Ovary (tissue), 10 donors: ENCODE measurements at places on chromosomes 6 and 20. TPM values are rescaled to one million over a fixed set of nuclear protein-coding genes. Genes with fewer than 3 reads are reported as not detected.

GRCh38 chr6:43951063-43951755 is 176.0 kb downstream of the MRPL14 start:
- DNase-seq, result no peak

The ACOT8 gene
- total RNA-seq, result 26.7 TPM

DNA sequence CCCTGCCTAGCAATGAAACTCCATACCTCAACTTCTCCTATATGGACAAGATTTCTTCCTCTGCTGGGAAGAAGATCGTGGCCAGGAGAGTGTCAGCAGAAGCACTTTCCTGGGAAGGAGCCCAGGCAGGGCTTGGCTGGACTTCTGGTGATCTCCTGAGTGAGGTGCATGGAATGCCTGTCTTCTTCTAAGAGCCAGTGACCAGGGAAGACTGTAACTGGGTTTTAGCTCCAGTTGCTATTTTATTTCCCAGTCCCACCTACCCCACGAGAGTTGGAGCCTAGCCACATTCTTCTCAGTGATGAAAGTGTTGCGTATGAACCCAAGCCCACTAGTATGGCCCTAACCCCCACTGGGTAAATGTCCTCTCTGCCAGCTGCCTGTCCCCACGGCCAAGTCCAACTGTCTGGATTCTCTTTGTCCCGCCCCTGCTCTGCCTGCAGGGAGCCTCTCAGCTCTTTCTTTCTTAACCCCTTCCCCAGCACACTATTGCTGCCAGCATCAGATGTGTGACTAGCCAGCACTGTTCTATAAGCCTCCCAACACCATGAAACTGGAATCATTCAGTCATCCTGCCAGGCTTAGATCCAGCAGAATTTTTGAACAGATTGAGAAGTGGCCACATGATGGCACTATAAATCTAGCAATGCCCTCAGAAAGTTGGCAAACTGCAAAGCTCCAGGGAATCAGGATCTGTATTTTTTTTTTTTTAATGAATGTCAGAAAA is 69.8 kb upstream of the FAM184A start:
- no peak for DNase-seq

The FAM83B gene
- 0.46 TPM for total RNA-seq

GRCh38 chr6:127518710-127519468 is at the start of gene MTCL3:
Gene MTCL3 (minus strand): TSS chr6:127519335.
- no peak for DNase-seq

The LGSN gene
- 0.08 TPM for total RNA-seq

DNA sequence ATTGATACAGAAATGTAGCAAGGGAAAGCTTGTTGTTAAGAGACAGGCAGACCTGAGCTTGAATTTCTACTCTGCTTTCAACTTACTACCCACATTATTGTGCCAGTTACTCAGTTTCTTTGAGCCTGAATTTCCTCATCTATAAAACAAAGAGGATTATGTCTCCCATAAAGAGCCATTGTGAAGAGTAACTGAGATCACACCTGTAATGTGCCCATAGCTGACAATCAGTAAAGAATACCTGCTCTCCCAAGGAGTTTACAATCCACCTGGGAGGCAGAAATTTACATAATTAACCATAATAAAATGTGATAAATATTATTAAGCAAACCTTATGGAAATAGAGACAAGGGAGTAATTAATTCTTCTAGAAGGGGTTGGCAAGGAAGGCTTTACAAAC is 204.9 kb downstream of the EPM2A start:
- no peak for DNase-seq

The LRP11 gene
- total RNA-seq, result 48.2 TPM

GRCh38 chr6:20350215-20350614 is 51.5 kb upstream of the E2F3 start:
- no peak for DNase-seq

- no peak for DNase-seq
Observed at GRCh38 chr6:123028263-123028662, 32.2 kb downstream of the CLVS2 start.

- DNase-seq, result no peak
Observed at GRCh38 chr6:31489086-31489485, 8.9 kb upstream of the MICB start.

The ERVFRD-1 gene
- not detected for total RNA-seq

DNA sequence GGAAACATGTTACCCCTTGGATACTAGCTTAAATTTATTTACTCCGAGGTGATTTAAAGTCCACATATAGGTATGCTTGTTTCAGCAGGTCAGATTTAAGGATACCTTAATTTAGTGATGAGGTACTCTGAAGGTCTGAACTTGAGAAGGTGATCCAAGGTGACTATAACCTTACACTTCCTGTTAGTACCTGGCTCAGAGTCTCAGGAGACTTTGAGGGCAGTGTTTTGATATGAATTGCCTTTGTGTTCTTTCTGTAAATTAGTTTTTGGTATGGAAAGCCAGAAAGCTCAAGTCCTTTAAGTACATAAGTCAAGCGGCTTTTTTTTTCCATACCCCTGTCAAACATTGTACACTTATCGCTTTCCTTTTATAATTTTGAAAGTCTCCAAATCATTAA is 489.0 kb downstream of the CDKAL1 start:
- no peak for DNase-seq

- no peak for DNase-seq
Observed at GRCh38 chr6:54236984-54237383, 71.3 kb upstream of the TINAG start.

GRCh38 chr6:16168121-16168520 is 39.2 kb downstream of the MYLIP start:
- no peak for DNase-seq

The RNASET2 gene
- total RNA-seq, result 56.0 TPM

- no peak for DNase-seq
Observed at GRCh38 chr20:36808317-36809257, 35.0 kb upstream of the DSN1 start.

The EPB41L1 gene
- 43.6 TPM for total RNA-seq

- DNase-seq, result no peak
Observed at GRCh38 chr6:112038268-112038667, 15.6 kb upstream of the CCN6 start.

DNA sequence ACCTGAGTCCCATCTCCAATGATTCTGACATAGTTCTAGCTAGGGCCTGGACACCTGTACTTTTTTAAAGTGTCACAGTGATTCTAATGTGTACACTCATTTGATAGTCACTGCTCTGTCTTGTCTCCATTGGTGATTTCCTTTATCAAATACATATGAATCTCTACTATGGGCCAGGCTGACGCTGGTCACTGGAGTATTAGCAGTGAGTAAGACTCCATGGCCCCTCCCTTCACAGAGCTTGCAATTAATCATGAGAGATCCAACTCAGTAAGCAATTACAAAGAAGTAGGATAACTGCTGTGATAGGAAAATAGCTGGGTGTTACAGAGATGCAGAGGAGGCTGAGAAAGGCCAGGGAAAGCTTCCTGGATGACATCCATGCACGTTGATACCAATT is 19.3 kb upstream of the SASH1 start:
- DNase-seq, result no peak

- no peak for DNase-seq
Observed at GRCh38 chr6:138498629-138499302, 528 bp downstream of the NHSL1 start.

The GMDS gene
- 11.0 TPM for total RNA-seq

The SLC22A16 gene
- not detected for total RNA-seq

- no peak for DNase-seq
Observed at GRCh38 chr6:2230659-2231277, 14.6 kb downstream of the GMDS start.

The GLP1R gene
- not detected for total RNA-seq

DNA sequence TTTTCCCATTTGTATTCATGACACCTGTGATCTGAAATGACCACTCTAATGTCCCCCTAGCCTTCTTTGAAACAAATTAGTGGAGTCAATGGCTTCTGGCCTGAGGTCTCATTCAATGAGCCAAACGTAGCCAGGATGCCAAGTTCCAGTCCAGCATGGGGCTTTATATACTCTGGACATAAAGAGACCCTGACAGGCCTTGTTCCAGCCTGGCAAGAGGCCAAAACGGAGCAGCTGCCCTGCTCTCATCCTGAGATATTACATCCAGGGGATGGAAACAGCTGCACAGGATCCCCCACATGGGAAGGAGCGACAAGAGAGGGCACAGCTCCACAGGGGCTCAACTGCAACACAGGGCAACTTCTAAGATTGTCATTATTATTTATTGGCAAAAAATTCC is 437.8 kb downstream of the CDH26 start:
- no peak for DNase-seq

DNA sequence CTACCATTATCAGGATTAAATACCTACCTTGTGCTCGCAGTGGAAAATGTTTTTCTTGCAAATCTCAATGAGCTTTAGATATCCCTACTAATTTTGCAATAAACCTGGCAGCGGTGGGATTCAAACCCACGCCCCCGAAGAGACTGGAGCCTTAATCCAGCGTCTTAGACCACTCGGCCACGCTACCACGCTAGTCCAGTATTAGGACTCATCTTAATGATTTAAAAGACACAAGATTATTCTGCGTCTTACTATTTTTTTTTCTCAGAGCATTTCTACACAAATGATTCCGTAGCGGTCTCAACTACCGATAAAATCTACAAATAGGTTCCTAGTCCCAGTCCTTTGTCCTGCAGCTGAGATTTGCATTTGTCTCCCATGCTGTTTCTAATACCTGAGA is 35.2 kb upstream of the ZSCAN23 start:
- DNase-seq, result no peak

GRCh38 chr6:157904999-157905398 is 76.7 kb upstream of the SYNJ2 start:
- DNase-seq, result no peak

DNA sequence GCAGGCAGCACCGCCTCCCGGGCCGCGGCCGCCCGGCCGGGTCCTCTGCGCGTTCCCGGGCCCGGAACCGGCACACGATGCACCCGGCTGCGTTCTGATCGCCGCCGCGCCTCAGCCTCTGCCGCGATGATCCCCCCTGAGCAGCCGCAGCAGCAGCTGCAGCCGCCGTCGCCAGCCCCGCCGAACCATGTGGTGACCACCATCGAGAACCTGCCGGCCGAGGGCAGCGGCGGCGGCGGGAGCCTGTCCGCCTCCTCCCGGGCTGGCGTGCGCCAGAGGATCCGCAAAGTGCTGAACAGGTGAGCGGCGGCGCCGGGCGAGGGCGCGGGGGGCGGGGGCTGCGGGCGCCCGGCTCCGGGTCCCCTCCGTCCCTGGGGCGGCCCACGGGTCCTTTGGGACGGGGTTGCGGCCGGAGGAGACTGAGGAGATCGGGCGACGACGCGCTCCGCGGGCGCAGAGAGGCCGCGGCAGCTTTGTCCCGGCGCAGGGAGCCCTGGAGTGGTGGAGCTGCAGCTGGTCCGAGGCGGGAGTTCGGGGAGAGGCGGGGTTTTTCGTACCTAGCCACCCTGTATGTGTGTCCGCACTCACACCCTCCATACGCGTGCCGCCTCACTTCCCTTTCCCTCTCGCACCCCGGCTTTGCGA is 659 bp downstream of the SLC35F1 start:
- DNase-seq, result peak; percentile 9

The MKKS gene
- total RNA-seq, result 15.9 TPM

The SLC35D3 gene
- total RNA-seq, result not detected

DNA sequence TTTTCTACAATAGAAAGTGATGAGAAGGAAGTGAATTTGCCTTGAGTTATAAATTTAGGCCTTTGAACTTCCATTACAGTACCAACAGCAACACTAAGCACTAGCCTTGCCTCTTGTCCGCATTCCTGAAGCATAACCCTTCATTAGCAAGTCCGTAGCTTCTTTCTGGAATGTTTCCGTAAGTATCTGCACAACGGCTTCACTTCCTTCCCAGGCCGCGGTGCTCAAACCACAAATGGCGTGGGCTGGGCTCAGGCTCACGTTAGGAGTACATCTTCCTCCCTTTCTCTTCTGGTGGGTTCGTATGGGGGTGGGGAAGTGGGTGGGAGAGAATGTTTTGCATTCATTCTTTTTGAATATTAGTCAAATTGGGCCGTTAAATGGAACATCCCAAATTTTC is 193.8 kb upstream of the SNX9 start:
- no peak for DNase-seq

DNA sequence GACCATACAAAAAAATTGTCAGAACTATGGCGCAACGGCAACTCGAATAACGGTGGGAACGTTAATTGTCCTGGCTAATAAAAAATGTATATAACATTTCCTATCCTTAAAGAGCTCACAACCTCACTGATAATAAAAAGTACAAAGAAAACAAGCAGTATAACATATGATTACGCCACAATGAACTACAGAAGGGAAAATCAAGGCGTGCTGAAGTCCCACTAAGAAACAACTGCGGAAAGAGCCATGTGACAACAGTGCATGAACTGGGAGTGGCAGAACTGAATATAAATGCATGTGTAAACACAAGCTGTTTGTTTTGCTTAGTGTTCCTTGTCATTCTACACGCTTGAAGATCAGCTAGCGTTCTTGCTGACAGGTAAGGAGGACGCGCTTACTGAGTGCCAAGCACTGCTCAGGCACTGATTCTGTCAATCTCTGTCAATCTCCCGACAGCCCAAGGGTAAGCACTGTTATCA is 466 bp upstream of the PSMB1 start:
- no peak for DNase-seq

GRCh38 chr20:36887752-36888090 is 11.8 kb downstream of the TLDC2 start:
- no peak for DNase-seq

GRCh38 chr6:6412700-6413099 is 92.2 kb upstream of the F13A1 start:
- DNase-seq, result no peak

DNA sequence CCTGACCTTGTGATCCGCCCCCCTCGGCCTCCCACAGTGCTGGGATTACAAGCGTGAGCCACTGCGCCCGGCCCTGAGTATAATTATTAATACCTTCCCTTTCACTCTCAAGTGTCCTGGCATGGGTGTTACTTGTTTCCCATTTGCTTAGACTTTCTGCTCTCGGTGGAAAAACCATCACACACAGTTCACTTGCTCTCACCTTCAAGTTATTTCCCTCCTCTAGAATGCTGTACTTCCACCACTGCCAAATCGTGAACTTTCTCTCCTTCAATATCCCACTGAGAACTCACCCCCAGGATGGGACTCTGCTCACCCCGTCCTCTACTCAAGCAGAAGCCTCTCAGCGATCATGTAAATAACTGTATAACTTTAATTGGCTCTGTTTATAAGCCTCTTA is 4.6 kb upstream of the HIVEP1 start:
- no peak for DNase-seq

- no peak for DNase-seq
Observed at GRCh38 chr6:37486121-37486839, 13.4 kb downstream of the CCDC167 start.

DNA sequence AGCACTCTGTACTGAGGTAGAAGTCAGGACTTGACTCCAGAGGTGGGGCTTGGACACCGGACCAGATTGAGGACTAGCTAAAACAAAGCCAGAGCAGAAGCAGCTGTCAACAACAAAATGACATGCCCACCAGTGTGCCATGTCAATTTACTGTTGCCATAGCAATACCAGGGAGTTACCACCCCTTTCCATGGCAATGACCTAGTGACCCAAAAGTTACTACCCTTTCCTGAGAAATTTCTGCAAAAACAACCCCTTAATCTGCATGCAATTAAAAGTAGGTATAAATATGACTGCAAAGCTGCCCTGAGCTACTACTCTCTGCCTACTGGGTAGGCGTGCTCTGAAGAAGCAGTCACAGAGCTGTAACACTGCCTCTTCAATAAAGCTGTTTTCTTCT is 21.0 kb downstream of the MAP3K5 start:
- DNase-seq, result no peak
